ENCODE measurements at places on chromosomes 1 and 21. TPM values are rescaled to one million over a fixed set of nuclear protein-coding genes. Genes with fewer than 3 reads are reported as not detected.

SPRR2E gene
- not detected for total RNA-seq

HYI gene
- total RNA-seq: 50.9 TPM

OR2L13 gene
- not detected for total RNA-seq

SYT14 gene
- 5.9 TPM for total RNA-seq

GPR37L1 gene
- total RNA-seq: not detected

SMCP gene
- total RNA-seq: not detected

GRCh38 chr1:198220428-198220827, 63.6 kb downstream of the NEK7 start:
- DNase-seq: peak; percentile 90

- DNase-seq: no peak
Observed at GRCh38 chr1:56133522-56134472, 445.6 kb downstream of the PLPP3 start.

GRCh38 chr1:31699341-31699891, 4.4 kb downstream of the COL16A1 start:
- DNase-seq: peak; percentile 39

- no peak for DNase-seq
Observed at GRCh38 chr1:175157200-175157599, 35.4 kb downstream of the KIAA0040 start.

- DNase-seq: peak; percentile 56
Observed at GRCh38 chr1:25556791-25557476, 13.5 kb downstream of the LDLRAP1 start.

DNA sequence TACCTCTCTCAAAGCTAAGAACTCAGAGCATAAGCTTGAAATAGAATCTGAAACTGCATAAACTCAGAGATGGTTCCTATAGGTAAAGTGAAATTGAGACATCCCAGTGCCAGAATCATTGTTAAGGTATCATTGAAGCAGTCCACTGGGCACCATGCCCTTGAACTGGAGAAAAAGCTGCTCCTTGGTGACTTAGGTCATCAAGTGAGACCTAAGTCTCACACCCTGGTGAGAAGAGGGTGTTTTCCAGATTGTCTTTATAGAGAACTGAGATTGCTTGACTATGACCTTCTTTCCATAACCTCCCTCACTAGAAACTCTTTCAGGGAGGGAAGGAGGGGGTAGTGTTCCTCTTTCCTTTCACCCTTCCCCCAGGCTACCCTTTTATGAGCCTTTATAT, 9.4 kb upstream of the ATP6V1G3 start:
- DNase-seq: no peak

DNA sequence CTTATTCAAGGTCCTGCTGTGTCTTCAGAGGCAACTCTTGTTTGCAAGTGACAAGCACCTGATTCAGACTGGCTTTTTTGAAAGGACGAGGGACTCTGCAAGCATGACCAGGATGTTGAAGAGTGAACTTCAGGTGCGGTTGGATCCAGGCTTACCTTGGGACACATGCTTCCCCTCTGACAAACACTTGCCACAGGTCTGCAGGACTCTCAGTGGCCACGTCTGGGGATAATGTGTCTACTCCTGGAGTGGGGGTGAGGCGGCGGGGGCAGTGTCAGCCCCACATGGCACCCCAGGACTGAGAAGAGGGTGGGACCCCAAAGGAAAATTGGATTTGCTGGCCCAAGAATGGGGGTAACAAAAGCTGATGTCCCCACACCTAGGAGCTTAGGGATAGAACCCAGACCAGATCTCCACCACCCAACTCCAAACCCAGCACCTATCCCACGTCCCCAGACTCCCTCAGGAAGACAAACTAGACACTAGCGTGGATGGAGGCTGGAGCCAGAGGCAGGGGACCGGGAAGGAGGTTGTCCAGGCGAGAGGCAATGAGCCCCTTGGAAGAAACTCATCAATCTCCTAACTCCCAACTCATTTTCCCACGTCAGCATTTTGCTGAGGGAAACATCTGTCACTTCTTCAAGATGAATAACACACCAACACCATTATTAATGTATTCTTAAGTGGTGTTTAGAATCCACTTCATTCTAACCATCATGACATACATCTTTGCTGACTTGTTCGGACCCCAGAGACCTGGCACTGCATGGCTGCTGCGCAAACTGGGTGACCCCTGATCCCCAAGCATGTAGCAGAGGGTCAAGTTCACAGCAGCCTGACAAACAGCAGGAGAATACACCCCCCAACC, 32.0 kb upstream of the LAPTM5 start:
- DNase-seq: no peak

- DNase-seq: no peak
Observed at GRCh38 chr1:154241703-154242351, 21.1 kb downstream of the UBAP2L start.

DNA sequence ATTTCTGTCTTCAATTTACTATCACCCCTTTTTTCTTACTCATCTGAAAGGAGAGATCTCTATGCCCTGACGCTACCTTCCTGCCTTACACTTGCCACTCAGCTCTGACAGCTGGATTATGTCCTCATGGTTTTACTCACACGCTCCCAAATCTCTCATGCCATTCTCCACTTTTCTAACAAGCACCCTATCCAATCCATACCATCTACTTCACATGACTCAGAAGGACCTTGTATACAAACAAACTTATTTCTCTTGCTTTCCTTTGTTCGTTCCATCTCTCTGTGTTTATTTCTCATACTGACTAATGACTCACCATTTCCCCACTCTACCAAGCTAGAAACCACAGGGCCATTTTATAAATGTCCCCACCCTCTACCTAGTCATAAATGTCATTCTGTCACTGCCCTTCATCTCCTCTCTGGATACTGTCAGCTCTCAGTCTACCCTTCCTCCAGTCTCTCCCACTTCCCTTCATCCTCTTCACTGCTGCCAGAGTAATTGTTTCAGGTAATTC, 87.3 kb downstream of the USP24 start:
- peak; percentile 73 for DNase-seq

GRCh38 chr1:205344066-205344928, 12.4 kb downstream of the KLHDC8A start:
- DNase-seq: no peak

GRCh38 chr1:89966656-89967055, 28.3 kb upstream of the ZNF326 start:
- no peak for DNase-seq

DNA sequence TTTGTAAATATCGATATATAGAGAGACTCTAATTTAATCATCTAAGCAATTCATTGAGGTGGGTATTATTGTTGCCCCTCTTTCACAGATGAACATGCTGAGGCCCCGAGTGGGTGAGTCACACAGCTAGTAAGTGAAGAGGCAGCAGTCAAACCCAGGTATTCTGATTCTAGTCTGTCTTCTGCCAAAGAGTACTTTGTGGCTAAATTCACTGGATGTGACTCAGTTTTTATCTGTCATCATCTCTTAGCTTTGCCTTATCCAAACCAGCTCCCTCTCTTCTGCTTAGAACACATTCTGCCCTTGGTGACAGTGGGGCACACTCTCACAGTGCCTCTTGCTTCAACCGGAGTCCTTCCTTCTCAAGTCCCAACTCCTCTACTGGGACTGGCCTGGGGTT, 11.5 kb downstream of the FCRL5 start:
- peak; percentile 17 for DNase-seq

DNA sequence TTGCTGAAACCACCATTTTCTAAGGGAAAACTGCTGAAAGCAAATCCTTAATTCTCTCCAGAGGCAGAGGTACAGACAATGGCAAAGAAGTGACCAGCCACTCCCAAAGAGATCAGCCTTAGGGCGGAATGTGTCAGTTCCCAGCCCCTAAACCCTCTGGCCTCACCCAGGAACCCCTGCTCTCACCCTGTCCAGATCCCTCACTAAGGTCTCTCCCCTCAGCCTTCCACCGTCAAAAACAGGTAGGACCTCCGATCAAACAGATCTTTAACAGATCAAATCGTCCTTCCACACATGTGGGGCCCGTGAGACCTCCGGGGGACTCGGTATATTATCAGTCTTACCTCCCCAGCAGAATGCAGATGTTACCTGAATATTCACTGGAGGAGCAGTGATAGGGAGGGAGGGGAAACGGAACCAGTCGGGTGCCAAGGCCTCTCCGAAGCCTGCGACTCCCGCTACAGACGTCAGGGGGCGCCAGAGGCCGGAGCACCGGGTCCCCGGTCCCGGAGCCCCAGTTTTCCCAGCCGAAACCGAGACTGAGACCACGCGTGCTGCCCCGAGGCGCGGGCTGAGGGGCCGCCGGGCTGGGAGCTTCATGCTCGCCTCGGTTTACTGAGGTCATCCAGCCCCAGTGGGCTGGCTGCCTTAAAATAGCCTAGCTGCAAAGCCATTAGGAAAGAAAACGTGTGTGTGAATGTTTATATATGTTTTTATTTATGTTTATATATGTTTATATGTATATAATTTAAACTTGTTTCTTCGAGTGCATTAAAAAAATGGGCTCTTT, 23.6 kb downstream of the GPA33 start:
- DNase-seq: peak; percentile 64

GRCh38 chr1:232767305-232768074, 37.7 kb upstream of the MAP10 start:
- peak; percentile 81 for DNase-seq

DNA sequence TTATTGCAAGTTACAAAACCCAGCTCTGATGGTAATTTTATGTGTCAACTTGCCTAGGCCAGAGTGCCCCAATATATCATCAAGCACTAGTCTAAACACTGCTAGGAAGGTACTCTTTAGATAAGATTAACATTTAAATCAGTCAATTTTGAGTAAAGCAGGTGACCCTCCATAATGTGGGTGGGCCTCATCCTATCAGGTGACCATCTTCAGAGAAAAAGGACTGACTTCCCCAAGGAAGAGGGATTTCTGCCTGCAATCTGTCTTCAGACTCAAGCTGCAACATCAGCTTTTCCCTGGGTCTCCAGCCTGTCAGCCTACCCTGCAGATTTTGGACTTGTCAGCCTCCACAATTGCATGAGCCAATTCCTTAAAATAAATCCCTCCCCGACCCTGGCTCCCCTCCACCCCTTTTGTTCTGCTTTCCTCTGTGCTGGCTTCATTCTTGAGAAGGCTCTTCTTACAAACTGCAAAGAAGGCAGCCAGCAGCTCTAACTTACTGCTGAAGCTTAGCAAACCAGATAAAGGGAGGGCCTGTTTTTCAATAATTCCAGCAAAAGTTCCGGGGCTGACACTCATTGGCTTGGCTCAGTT, 56.4 kb upstream of the RUNX3 start:
- no peak for DNase-seq

DNA sequence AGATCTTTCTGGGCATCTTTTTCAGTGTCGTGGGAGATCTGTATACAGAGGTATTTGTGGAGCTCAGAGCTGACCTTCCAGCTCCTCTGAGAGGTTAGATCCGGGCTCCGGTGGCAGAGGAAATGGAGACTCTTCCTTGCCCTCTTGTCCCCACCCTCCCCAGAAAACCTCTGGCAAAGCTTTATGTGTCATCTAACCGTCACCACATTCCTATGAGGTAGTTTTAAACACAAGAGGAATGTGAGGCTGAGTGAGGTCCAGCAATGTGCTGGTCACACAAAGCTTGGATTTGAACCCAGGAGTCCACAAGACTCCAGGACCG, 1.2 kb downstream of the CD160 start:
- peak; percentile 82 for DNase-seq

- no peak for DNase-seq
Observed at GRCh38 chr1:10598389-10598702, 123.6 kb downstream of the PEX14 start.

DNA sequence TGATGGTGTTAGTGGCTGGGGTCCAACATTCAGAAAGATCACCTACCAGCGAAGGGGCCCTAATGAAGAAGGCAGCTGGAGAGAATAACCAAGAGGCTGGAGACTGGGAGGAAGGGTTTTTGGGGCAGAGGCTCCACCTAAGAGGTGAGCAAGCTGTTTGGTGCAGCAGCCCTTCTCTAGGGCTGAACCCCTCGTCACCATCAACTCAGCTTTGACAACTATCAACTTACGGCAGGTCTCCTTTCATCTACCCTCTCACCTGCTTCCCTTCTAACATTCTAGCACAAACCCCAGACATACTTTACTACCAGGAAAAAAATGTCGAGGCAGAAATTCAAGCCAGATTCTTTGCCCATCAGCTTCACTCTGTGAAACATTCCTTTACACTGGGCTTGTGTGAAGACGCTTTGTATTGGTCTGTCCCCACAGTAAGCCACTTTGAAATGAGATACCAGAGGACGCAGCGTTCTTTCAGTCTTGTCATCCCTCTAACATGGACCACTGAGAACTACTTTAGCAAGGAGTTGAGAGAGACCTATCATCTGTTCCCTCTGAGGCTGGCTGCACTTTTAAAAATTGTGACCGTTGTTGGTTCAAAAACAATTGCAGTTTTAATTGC, 84.6 kb downstream of the RAVER2 start:
- DNase-seq: no peak
